Cardiac muscle cell (in vitro differentiated cells and primary cell): ENCODE measurements at places on chromosomes 5 and 9.

- no peak for DNase-seq
Measured at GRCh38 chr5:2178528-2178927, 295.8 kb upstream of the IRX4 start.

GRCh38 chr9:21764846-21765245 is 37.6 kb upstream of the MTAP start:
- DNase-seq = no peak

DNA sequence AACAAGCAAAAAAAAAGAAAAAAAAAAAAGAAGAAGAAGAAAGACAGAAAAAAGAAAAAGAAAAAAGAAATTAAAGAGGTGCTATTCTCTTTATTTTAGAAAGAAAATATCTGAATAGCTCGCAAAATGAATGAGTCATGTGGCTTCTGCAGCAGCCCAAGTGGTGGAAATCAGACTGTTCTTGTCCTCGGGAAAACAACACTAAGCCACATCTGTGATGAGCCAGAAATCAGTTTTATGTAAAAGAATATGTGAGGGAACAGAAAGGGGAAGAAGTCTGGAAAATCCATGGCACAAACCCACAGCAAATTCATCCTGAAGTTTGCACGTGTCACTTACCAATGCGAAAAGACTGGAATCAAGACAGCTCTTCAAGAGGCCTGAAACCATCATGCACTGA is 118.7 kb upstream of the GAS1 start:
- DNase-seq = peak; percentile 23

- DNase-seq = peak; percentile 40
Measured at GRCh38 chr9:16257604-16258003, 612.9 kb downstream of the BNC2 start.

DNA sequence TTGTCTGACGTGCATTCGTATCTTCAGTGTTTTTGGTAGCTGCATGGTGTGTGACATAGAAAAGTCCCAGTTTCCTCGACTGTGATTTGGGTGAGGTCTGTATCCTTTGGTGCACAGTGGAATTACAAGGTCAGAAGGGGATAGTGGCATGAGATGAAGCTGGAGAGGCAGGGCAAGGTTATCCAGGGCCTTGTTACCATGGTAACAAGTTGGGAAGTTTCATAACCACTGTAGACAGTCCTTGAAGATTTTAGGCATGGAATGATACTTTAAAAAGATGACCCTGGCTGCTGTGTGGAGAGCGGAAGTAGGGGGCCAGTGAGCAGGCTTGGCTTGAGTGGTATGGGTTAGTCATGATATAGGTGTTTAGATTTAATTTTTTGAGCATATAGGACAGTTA is 11.9 kb downstream of the EHMT1 start:
- DNase-seq = no peak

DNA sequence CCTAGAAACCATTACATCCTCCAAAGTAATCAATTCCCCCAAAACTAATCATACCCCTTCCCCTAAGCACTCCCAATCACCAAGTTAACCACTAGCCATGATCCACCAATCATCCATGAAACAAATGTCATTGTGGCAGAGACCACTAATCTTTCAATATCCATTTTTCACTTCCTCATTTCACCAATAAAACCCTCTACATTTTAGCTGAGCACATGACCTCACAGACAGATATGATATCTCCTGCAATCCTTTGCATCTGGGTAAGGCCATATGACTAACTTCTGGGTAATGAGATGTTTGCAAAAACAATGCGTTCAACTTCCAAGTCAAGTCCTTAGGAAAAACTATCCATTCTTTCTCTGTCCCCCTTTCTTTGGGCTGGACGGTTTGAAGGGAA is 20.7 kb downstream of the OR2S2 start:
- no peak for DNase-seq

DNA sequence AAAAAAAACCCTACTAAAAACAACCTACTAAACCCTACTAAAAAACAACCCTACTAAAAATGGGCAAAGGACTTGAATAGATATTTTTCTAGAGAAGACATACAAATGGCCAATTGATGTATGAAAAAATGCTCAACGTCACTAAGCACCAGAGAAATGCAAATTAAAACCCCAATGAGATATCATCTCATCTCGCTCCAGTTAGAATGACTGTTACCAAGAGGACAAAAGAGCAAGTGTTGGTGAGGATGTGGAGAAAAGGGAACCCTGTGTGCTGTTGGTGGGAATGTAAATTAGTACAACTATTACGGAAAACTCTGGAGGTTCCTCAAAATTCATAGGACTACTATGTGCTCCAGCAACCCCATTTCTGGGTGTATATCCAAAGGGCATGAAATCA is 10.8 kb downstream of the SDHA start:
- no peak for DNase-seq

- no peak for DNase-seq
Measured at GRCh38 chr5:132763181-132764036, 13.6 kb downstream of the SEPTIN8 start.
